ENCODE measurements at places on chromosomes 6 and 20.
A peak's percentile ranks its signal among the peaks of the same experiment; 100 is the strongest.

DNA sequence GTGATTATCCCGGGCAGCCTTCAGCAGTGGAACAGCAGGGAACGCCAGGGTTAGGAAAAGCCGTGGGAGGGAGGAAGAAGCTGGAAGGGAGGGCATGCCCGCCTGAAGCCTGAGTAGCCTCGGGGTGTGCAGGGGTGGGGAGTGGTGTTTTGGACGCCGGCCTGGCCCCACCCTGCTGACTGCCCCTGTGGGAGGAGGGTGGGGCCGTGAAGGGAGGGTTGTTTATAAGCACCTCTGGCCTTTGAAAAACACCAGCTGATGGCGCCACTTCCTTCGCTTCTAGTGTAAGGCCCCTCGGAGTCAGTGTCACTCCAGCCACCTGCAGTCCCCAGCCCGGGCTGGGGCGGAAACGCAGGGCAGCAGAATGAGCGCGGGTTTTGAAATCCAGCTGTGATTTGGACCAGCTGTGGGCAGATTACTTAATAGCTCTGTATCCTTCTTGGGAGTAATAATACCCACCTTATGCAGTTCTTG lies 52.8 kb upstream of the BMP6 start:
- DNase-seq: no peak

DNA sequence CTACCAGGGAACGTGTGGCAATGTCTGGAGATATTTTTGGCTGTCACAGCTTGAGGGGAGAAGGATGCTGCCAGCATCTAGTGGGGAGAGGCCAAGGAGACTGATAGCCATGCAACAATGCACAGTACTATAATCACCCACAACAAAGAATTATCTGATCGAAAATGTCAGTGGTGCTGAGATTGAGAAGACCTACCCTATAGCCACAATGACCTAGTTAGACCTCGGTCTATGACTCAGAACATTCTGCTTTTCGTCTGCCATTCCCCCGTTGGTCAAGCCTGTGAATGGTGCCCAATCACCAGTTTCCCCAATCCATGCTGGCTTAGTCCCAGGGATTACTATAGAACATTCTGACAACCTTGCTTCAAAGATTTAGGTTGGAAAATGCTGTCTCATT lies 93.5 kb downstream of the TMEM200A start:
- no peak for DNase-seq

- DNase-seq: no peak
Observed at GRCh38 chr6:112683106-112683505, 336.0 kb downstream of the RFPL4B start.

GRCh38 chr20:22232923-22233322 lies 351.4 kb downstream of the FOXA2 start:
- DNase-seq: no peak

GRCh38 chr6:154453329-154453728 lies 57.2 kb downstream of the CNKSR3 start:
- no peak for DNase-seq

DNA sequence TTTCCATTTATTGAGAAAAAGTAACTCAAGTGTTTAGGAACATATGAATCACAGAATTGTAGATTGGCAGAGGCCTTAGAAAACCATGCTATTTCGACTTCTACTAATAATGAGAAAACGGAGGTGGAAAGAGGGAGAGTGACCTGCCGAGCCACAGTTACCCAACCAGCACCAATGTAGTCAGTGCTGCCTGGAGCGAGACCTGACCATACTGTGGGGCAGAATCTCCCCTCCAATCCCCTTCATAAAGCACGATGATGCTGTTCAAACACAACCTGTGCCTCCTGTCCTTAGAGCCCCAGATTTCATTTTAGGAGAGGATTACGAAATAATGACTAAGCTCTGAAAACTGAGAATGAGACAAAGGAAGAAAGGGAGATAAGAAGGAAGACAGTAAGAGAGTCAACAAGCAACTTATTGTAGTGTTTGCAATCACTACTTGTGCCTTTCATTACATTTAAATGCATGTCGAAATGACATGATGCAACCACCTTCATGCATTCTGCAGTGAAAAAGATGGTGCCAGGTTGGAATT lies 70.6 kb downstream of the ATXN1 start:
- no peak for DNase-seq

DNA sequence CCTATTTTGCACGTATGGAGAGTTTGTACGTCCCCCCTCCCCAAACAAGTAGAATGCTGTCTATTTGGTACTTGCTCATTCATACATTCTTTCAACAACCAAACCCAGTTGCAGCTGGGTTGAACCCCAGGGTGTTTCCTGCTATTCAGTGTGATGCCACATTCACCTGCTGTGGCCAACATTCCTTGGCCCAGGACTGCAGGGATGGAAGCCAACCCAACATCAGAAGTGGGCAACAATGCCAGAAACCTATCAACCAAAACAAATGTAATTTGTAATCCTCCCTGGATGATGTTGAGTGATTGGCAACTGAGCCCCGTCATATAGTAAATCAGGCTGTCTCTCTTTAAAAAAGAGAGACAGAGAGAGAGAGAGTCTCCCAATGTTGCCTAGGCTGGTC lies 8.9 kb downstream of the NT5E start:
- DNase-seq: no peak

DNA sequence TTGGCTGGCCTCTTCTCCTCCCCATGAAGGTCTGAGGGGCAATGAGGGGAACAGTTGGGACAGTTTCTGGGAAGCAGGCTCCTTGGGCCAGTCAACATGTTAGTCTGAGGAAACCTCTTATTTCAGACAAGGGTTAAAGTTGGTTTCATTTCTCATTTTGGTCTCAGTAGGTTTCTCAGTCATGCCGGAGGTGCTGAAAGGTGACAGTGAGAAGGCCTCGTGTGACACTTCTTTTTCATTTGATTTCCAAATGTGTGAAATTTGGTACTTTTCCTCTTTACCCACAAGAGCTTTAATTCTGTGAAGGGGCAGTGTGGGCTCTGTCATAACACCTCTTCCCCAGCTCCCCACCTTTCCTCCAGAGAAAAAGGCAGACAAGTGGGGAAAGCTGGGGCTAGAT lies 7.5 kb upstream of the GLP1R start:
- DNase-seq: no peak

DNA sequence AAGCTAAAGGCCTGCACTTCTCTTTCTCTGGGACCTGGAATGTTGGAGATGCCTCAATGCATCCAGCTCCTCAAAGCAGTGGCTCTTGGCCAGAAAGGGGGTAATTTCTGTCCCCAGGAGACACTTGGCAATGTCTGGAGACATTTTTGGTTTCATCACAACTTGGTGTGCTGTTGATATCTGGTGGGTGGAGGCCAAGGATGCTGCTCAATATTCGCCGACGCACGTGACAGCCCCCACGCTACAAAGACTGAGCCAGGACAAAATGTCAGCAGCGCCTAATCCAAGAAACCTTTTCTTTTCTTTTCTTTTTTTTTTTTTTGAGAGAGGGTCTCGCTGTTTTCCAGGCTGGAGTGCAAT lies 79.8 kb downstream of the SULF2 start:
- DNase-seq: no peak

DNA sequence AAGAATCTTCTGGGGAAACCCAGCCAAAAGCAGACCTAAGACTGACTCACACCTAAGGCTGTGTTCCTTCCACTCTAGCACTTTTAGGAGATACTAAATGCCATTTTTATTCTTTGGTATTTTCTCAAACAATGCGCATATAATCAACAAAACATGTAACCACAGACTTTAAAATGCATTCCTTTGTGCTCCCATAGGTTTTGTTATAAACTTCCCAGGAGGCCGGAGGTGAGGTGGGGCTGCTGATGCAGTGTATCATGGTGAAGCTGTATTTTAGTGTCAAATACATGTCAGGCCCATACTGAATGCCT lies 155.2 kb downstream of the BTBD3 start:
- no peak for DNase-seq

- DNase-seq: no peak
Observed at GRCh38 chr6:122853259-122853995, 64.4 kb downstream of the SMPDL3A start.

- DNase-seq: no peak
Observed at GRCh38 chr6:167746975-167747374, 79.7 kb upstream of the AFDN start.

DNA sequence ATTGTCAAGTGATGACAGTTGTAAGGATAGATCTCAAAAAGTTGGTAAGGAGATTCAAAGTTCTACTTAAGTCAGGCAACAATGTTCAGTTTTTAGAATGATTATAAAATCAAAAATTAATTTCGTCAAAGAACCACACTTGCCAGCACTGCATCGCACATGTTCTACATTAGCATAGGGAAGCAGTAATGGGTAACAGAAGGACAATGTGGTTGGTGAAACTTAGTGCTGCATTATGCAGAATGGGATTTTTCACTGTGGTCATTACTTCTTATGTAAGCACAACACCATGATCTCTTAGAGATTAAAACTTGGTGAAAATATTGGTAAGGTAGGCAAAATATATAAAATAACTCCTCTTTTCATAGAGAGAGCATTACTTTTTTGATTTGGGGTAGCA lies 173.7 kb upstream of the THEMIS start:
- DNase-seq: no peak

DNA sequence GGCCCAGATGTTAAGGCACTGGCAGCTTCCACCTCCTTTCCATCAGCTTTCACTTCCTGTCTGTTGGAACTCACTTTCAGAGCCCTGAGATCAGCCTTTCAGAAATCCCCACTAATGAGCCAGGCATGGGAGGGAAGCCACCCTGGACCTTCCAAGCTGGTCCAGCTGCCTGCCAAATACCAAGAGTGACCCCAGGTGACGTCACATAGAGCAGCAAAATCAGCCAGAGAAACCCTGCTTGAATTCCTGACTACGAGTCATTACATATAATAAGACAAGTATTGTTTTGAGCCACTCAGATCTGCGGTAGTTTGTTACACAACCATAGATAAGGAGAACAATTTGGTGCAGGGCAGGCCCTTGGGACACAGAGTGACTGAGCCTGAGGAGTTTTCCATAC lies 556.0 kb upstream of the JAG1 start:
- DNase-seq: no peak

GRCh38 chr6:53306819-53307347 lies 41.9 kb downstream of the ELOVL5 start:
- peak; percentile 34 for DNase-seq
